ENCODE measurements at places on chromosomes 12 and 14.

GRCh38 chr14:72630374-72630773 lies 263.5 kb downstream of the DPF3 start:
- no peak for DNase-seq

DNA sequence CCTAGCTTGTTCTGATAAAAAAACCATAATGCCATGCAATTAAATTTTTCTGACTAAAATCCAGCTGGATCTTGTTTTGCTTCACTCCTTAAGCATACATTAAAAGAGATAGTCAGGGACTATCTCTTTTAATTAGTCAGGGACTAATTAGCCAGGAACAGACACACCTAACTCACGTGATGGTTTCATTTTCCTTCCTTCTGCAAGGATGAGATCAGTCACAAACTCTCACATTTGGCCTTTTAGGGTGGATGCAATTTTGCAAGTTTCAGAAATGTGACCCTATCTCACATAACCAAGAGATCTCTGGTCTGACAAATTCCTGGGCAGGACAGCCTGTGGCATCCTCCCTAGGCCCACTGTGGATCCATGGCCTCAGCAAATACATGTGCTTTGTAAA lies 62.4 kb downstream of the SETD3 start:
- DNase-seq = no peak

DNA sequence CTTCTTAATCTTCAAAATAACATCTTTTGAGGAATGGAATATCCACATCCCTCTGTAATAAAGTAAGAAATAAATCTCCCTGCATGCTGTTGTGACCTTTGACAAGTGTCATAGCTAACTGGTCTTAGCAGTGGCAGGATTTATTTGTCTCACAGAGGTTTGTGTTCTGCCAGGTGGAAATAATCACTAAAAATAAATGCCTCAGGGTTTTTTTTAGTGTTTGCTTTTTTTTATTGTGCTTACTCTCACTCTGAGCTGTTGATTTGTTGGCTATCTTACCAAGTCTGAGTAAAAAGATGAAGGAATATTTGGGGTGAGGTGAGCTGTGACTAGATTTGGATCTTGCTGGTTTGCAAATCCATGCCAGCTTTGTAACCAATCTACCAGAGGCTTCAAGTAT lies 285.4 kb downstream of the ALG10B start:
- DNase-seq = no peak

- no peak for DNase-seq
Measured at GRCh38 chr12:90055071-90055470, 346.4 kb upstream of the ATP2B1 start.

GRCh38 chr12:80576641-80577418 lies 130.6 kb upstream of the MYF6 start:
- DNase-seq = no peak

DNA sequence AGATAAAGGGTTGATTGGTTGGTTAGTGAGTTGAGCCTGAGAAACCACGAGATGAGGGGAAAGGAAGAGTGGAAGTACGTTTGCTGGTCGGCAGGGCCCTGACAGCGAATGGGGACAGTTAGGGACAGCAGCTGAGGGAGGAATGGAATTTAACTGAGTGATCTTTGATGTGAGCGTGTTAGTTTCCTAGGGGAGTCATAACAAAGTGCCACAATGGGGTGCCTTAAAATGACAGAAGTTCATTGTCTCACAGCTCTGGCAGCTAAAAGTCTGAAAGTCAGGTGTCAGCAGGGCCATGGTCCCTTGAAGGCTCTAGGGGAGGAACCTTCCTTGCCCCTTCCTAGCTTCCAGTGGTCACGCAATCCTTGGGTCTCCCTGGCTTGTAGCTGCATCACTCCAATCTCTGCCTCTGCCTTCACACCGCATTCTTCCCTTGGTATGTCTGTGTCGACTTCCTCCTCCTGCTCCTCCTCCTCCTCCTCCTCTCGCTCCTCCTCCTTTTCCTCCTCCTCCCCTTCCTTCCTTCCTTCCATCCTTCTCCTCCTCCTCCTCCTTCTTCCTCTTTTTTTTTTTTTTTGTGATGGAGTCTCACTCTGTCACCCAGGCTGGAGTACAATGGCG lies 26.0 kb upstream of the RIN3 start:
- no peak for DNase-seq

GRCh38 chr14:101560534-101561113 lies 671 bp upstream of the DIO3 start:
- DNase-seq = no peak

DNA sequence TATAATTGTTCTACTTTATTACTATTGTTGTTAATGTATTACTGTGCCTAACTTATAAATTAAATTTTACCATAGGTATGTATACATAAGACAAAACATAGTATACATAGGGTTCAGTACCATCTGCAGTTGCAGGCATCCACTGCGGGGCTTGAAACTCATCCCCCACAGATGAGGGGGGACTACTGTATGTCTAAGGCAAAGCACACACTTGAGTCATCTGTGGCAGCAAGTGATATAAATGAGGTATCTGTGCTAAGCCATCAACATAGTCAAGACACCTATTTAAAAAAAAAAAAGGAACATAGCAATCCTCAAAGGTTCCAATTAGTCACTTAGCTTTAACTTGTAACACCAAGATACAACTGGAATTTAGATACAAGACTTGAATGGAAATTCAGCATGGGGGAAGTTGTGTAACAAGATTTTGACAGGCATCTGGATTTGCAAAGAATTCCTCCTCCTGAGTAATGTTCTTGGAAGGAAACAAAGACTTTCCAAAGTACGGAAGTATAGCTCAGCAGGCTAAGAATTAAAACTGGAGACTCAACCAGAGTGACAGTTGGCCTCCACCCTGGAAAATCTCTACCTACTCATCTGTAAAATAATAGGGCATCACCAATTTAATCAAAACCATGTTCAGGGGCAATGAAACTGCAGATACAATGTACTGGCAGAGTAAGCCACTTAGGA lies 14.9 kb downstream of the DCAF5 start:
- no peak for DNase-seq

DNA sequence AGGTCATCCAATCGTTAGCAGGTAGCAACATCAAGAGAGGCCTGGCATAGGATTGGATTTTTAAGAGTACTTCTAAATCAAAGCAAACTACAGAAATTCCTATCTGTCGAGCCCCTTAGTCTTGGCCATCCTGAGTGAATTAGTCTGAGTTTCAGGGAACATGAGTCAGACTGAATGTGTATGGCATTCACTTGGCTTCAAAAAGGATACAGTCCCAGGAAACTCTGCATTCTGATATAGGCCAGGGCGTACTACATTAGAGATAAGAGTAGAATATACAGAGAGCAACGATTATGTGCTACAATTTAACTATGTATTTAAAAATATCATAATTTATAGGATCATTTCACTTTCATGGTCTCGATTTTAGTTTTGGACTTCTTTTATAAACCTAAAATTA lies 242.2 kb downstream of the SOX5 start:
- DNase-seq = no peak

- no peak for DNase-seq
Measured at GRCh38 chr12:105342464-105342863, 12.0 kb downstream of the C12orf75 start.

DNA sequence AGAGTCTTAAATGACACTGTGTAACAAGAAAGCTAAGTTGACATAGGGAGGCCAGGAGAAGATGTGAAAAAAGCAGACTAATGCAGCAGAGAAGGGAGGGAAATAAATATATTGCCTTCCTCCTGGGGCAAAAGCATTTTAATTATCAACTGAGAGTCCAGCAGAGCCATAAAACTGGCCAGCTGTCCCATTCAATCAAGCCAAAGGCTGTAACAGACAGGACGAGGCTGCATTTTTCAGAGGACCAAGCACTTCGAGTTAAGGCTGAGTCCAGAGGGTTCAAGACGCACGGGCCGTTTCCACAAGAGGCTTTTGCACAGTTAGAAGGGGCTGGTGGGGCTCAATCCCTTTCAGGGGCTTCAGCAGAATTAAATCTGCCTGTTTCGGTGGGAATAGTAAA lies 20.4 kb downstream of the MAP3K9 start:
- no peak for DNase-seq

DNA sequence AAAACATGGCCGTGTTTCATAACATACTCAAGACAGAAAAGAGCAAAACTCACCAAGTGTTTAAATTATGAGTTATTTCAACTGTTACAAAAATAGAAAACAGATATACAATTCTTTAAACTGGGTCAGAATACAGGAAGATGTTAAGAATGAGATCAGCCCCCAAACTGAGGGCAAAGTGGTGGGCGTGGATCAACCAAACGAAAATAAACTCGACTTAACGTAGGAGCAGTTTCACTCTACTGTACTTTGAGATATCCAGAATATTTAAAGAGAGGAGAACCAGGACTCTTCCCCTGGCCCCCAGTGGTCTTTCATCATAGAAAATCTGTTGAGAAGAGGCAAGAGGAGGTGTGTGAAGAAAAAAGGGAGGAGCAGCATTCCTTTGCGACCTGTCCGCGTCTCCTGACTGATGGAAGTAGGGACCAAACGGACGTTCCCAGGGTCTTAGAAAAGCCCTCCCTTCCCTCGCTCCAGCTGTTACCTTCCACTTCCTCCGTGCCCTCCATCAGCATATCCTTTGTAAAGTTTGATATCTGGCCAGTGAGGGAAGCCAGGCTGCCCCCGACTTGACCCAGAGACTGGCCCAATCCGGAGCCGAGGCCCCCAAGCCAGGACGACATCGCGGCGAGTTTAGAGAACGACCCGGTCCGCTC lies 668 bp downstream of the TRIP11 start:
- peak; percentile 72 for DNase-seq

GRCh38 chr12:124379938-124380754 lies 85.3 kb downstream of the RFLNA start:
- DNase-seq = no peak

- no peak for DNase-seq
Measured at GRCh38 chr12:67434671-67435370, 165.7 kb downstream of the CAND1 start.

DNA sequence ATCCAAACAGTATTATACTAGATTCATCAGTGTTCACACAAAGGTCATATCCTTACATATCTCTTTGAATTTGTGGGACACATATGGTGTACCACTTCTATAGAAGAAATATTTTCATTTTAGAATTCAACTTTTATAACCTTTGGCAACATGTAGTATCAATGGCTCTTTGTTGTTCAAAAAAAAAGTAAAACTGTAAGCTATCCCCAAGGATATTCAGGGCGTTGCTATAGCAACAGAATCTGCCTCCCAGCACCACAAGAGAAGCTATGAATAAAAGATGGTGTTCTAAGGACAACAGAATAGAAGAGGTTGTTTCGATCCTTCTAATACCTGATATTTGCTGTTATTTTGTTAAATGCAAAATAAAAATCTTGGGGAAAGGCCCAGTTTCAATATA lies 139.3 kb downstream of the BRMS1L start:
- no peak for DNase-seq

- peak; percentile 31 for DNase-seq
Measured at GRCh38 chr14:55430024-55430690, 10.3 kb downstream of the TBPL2 start.

GRCh38 chr12:66636771-66637170 lies 42.1 kb downstream of the GRIP1 start:
- DNase-seq = no peak

- no peak for DNase-seq
Measured at GRCh38 chr12:97324471-97324870, 138.1 kb upstream of the RMST start.

DNA sequence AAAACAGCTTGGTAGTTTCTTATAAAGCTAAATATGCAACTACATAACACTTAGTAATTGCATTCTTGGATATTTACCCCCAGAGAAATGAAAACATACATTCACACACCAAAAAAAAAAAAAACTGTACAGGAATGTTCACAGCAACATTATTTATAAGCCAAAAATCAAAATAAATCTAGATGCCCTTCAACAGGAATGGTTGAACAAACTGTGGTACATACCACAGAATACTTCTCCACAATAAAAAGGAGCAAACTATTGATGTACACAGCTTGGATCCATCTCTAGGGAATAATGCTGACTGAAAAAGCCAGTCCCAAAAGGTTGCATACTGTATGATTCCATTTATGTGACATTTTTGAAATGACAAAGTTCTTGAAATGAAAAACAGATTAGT lies 62.1 kb upstream of the SLC38A4 start:
- no peak for DNase-seq

DNA sequence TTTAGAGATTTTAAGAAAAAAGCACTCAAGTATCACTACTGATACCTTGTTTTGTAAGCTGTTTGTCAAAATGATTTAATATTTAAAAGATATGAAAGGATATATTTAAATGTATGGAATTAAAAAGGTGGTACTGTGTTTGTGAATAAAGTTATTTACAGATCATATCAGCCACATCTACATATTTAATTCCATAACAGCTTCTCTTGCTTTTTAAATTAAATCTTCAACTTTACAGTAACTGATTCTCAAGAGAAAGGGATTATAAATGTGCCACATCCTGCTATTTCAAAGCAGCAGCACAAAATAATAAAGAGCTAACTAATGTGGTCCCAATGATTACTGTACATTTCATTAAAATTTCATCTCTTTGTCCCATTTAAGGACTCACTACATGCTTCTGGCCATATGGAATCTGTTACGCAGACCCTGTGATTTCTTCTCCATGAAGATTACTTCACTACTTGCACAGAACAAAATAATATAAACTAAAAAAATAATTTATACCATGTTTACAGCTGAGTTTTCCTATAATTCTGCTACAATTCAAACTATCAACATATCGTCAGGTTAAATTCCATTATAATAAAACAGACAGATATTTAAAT lies 117.8 kb downstream of the MED13L start:
- DNase-seq = no peak

GRCh38 chr12:45729233-45730083 lies at the start of gene ARID2:
ARID2 (plus strand) TSS chr12:45729706; CDS start chr12:45729837, 131 bp downstream.
- DNase-seq = peak; percentile 20

GRCh38 chr14:106790189-106791036 lies 1264.0 kb downstream of the TMEM121 start:
- no peak for DNase-seq

DNA sequence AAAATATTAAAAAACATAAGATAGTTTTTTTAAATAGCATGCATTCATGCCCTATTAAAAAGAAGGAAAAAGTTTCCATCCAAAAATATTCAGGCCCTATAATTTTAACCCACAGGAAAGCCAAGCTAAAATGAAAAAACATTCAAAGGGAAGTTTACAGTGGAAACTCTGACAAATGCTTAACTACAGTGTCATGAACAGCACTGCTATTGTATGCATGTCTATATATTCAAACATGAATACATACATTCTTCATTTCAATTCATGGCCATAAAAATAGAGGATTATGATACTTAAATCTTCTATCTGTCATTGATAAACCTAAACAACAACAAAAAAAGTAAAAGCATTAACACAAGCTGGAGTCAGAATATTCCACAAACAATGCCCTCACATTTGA lies 67.4 kb downstream of the PPP2R5E start:
- no peak for DNase-seq

DNA sequence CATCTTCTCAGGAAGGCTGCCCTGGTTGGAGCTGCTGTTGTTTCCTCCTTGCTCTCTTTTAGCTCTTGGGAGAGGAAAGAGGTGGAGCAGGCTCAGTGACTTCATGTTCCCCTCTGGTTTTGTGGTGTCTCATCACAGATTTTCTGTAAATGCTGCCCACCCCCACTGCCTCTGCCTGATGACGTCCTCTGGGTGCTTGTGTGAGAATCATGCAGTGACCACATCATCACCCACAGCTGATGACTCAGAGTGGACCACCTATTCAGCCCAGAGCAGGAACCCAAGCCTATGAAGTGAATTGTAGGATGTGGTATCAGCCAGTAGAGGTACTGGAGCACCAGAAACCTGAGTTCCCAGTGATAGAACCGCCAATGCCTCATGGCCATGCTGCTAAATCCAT lies at the start of gene GZMB:
Gene GZMB, minus strand, starts transcription at position 33 of the 400 bp plus-strand sequence. Its CDS starts 30 bp downstream, at position 3.
- DNase-seq = no peak
